ENCODE measurements at places on chromosomes 11 and 22.

- DNase-seq, result peak; percentile 59
These were observed 199.0 kb downstream of the GRIK4 start for GRCh38 chr11:120710354-120711131.

- DNase-seq, result no peak
These were observed 14.9 kb downstream of the EHD1 start for GRCh38 chr11:64863391-64864060.

- peak; percentile 69 for DNase-seq
These were observed 10.6 kb downstream of the TSPAN32 start for GRCh38 chr11:2312232-2313042.

GRCh38 chr11:111707039-111707690 is 59.0 kb downstream of the PPP2R1B start:
- peak; percentile 47 for DNase-seq

DNA sequence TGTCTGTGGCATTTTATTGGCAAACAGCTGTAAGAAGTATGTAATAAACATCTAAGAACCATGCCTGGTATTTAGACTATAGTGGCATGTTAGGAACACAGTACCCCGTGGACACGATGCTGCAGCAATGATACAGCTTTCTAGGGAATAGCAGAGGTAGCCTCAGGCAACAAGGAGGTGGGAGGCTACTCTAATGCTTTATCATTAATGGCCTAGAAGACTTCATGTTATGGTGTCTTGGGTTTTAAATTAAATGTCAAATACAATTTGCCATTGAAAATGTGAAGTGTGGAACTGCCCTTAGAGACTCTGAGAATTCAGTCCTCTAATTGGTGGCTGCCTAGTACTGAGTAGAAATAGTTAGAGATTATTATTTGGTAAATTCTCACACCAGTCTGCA is 516.9 kb downstream of the CNTN5 start:
- no peak for DNase-seq

GRCh38 chr11:64233913-64234586 is at the start of gene VEGFB:
Gene VEGFB (plus strand): TSS chr11:64234584. CDS start chr11:64234834, 250 bp downstream.
- peak; percentile 83 for DNase-seq

DNA sequence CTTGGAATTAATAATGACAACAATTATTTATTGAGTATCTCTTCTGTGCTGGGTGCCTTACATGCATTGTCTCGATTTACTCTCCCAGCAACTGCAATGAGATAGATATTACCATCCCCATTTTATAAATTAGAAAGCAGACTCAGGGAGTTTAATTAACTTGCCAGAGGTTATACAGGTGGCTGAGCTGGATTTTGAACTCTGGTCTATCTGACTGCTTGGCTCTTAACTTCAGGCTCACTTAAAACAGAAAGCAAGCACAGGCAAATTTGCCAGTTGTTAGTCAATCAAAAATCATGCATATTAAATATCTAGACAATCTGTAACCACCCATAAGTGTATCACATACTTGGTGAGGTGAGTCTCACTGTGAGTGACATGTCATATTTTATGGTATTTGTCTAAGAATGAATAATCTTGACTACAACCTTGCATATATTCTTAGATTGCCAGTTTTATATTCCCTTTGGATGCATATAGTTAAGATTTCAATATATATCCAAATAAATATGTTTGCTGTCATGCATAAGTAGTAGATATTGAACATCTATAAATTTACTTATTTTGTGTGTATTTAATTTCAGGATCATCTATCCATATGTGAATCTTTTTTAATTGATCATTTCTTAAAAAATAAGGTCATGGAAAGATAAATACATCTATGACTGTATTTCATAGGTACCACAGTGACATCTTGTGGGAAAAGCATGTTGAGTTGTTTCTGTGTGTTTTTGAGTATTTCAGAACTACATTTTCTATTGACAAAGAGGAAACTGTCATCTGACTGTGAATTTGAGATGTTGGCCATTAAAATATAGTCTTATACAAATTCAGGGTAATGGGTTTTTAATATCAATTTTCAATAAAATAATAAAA is 112.0 kb upstream of the ARHGAP42 start:
- DNase-seq, result no peak

- DNase-seq, result no peak
These were observed 21.6 kb upstream of the GDPD4 start for GRCh38 chr11:77322926-77323590.

GRCh38 chr22:50183141-50183971 is 2.4 kb upstream of the TRABD start:
- DNase-seq, result peak; percentile 27

- no peak for DNase-seq
These were observed 32.0 kb downstream of the SHANK3 start for GRCh38 chr22:50704510-50705218.

Data from femur (tissue), 1 donor.